ENCODE measurements at places on chromosomes 2 and 18.

- DNase-seq = peak; percentile 75
Measured at GRCh38 chr2:43082111-43082894, 144.1 kb downstream of the ZFP36L2 start.

DNA sequence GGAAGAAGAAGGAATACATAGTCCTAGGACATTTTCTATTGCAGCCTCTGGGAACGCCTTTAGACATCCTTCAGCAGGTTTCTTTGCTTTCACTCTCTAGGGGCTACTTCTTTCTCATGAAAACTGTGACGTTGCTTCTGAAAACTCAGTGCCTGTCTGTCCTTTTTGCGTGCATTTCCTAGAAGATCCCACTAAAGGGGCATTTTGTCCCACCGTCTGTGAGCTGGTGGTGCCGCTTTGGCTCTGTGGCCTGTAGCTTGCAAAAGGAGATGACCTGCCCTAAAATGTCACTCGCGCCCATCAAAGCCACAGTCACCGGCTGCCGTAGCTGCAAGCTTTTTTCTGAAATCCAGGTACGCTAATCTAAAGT is 579 bp downstream of the STAT4 start:
- no peak for DNase-seq

DNA sequence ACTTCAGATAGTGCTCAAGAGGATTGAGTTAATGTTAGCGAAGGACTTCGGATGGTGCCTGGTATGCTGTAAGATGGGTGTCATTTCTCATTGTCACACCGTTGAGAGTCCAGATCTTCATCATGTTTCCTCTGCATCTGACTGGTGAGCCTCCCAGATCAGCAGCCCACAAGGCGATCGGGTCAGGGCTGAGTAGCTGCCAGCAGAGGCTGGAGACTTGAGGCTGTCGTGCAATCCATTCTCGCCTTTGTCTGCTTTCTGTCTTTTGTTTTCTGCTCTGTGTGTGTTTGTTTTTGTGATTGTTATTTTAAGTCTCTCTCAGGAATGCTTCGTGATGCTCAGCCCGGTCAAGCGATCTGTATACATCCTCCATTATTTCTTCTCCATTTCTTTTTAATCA is 95.8 kb downstream of the TGOLN2 start:
- peak; percentile 47 for DNase-seq

- peak; percentile 41 for DNase-seq
Measured at GRCh38 chr2:232884549-232885263, 14.6 kb downstream of the SNORC start.

DNA sequence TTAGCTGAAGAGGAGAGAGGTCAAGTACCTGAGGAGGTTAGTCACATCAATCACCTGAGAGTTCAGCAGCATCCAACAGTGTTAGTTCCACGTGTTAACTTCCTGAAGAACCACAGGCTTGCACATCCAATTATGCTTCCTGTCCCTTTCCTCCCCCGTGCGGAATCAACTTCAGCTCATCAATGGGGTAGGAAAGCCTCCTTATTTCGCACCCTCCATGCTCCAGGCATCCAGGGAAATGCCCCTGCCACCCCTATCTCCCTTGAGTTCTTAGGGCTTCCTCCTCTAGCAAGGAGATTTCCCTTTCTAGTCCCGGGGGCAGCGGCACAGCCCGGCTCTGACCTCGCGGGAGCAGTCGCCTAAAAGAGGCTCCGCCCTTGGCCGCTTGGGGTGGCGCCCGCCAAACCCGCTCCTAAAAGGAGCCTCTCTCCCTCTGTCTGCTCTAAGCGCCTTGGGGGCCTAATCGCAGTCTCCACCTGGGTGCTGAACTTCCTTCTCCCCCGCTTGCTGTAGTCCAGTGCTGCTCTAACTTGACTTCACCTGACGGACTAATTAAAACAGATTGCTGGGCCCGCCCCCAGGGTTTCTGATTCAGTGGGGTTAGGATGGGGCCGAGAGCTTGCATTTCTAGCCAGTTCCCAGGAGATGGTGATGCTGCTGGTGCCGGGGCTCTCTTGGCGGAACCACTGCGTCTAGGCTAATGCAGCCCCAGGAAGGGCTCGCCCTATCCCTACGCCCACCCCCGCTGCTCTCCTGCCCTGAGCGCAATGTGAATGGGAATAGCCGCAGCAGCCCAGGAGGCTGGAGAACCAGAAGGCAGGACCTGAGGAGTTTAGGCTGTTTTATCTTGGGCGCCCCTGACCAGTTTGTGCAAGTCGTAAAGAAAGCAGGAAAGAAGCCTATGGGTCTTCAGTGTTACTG is 3.4 kb upstream of the TET3 start:
- DNase-seq = no peak

- DNase-seq = no peak
Measured at GRCh38 chr2:29215739-29216608, 100.8 kb downstream of the CLIP4 start.

GRCh38 chr2:40820319-40820718 is 368.4 kb upstream of the SLC8A1 start:
- DNase-seq = no peak

GRCh38 chr2:190693533-190694232 is 44.8 kb downstream of the NAB1 start:
- no peak for DNase-seq

DNA sequence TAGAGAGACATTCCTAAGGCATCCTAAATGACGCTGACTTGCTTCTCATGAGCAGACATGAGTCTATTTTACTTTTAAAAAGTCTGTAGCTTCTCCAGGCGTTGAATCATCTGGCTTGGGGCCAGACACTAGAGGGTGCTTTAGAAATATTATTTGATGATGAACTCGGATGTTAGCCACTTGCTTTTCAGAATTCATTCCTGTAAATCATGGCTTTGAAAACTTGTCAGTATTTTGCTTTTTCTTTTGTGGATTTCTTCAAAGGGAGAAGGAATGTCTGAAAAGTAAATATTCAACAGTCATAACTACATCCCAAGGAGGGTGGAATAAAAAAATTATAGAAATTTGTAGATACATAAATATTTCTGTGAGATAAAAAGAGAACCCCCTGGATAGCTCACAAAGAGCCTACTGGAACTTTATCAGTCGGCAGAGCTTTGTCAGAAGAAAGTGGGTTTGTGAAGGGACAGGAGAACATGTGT is 370.8 kb downstream of the OSR1 start:
- DNase-seq = no peak

DNA sequence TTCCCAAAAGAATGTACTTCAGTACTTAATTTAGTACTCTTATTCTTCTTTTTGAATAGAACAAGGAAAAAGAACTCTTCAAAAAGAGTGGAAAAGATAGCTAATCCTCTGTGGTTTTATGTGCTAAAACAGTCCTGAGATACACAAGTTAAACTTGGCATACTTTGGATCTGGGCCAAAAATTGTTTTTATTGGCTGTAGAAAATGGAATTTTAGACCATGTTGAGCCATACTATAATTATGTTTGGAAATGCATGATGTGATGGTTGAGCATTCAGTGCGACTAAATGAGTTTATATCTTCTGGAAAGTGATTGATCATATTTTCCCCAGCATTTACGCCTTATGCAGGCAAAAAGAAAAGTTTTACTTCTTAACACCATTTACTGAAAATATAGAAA is 18.0 kb upstream of the PDE1A start:
- DNase-seq = no peak

DNA sequence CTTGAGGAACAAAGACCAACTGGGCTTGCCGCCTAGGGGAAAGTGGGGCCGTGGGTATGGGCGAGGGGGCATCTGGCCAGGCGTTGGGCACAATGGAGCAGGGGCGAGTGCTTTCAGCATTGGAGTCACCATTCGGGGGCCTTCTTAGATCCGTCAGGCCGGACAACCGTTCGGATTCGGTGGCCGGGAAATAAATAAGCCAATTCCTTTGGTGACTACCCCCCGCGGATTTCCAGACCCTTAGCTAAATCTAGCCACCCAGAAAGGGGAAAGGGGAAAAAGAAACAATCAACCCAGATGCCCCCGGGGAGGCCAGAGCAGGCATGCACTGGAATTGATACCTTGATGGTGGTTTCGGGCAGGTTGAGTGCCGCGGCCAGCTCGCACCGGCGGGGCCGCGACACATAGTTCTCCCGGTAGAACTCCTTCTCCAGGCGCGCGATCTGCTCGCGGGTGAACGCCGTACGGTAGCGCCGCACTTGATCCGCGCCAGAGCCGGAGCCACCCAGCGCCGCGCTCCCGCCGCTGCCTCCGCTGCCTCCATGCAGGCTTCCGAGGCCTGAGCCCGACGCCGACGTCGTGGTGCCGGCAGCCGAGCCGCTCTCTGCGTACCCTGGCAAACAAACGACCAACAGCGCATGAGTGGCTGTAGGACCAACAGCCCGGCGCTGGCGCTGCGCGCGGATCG is 1.8 kb downstream of the EVX2 start:
- peak; percentile 72 for DNase-seq

GRCh38 chr2:83022631-83023210 is 1436.4 kb downstream of the SUCLG1 start:
- no peak for DNase-seq

Measured in left forelimb (tissue), 1 donor.